CD4-positive, alpha-beta T cell treated with Interleukin-21 for 1 hour (primary cell): ENCODE measurements at places on chromosomes 5 and 9.

- DNase-seq = no peak
Observed at GRCh38 chr5:141788296-141788970, 89.8 kb downstream of the PCDH1 start.

- DNase-seq = peak; percentile 61
Observed at GRCh38 chr5:1380011-1380817, 35.3 kb upstream of the CLPTM1L start.

- DNase-seq = no peak
Observed at GRCh38 chr5:159826351-159827214, 89.7 kb upstream of the ADRA1B start.

GRCh38 chr5:82358457-82358856 is 80.3 kb upstream of the RPS23 start:
- DNase-seq = no peak
